Activated CD8-positive, alpha-beta T cell treated with anti-CD3 and anti-CD28 coated beads, Interleukin-2, amount 10 ng/mL, durations not matched to agents 7 days and 5 days (primary cell): ENCODE measurements at places on chromosomes 7 and 10.
A peak's percentile ranks its signal among the peaks of the same experiment; 100 is the strongest.

- H3K27me3 ChIP-seq: no peaks in the 10 kb centered on the region
- no peak overlapping the region for H3K27ac ChIP-seq
- no peaks in the 10 kb centered on the region for H3K4me1 ChIP-seq
- no peak overlapping the region for H3K4me3 ChIP-seq
These were observed 43.3 kb downstream of the DGKB start for GRCh38 chr7:14859267-14859666.

GRCh38 chr10:13375791-13376190 is 27.7 kb upstream of the SEPHS1 start:
- peaks cover 2% of the 10 kb centered on the region for H3K4me1 ChIP-seq
- H3K27me3 ChIP-seq: peaks cover 10% of the 10 kb centered on the region
- no peaks in the 10 kb centered on the region for H3K36me3 ChIP-seq
- no peak overlapping the region for H3K4me3 ChIP-seq

GRCh38 chr7:23852135-23852534 is 142.1 kb downstream of the STK31 start:
- no peak overlapping the region for H3K27ac ChIP-seq
- no peaks in the 10 kb centered on the region for H3K4me1 ChIP-seq
- peaks cover 12% of the 10 kb centered on the region for H3K27me3 ChIP-seq
- no peak overlapping the region for H3K4me3 ChIP-seq

DNA sequence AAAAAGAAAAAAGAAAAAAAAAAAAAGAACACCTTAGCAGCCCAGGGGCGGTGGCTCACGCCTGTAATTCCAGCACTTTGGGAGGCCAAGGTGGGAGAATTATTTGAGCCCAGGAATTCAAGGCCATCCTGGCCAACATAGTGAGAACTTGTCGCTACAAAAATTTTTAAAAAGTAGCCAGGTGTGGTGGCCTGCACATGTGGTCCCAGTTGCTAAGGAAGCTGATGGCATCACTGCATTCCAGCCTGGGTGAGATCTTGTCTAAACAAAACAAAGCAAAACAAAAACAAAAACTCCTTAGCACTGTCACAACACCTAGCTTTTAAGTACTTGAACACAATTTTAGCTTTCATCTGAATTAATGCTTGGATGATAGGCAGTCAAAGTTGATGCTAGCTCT is 86.3 kb upstream of the MKLN1 start:
- peaks cover 25% of the 10 kb centered on the region for H3K4me1 ChIP-seq
- DNase-seq: no peak
- H3K4me3 ChIP-seq: no peak overlapping the region
- no peak overlapping the region for H3K27ac ChIP-seq

- H3K4me3 ChIP-seq: no peak overlapping the region
- peaks cover 18% of the 10 kb centered on the region for H3K36me3 ChIP-seq
- peaks cover 16% of the 10 kb centered on the region for H3K4me1 ChIP-seq
These were observed 11.1 kb upstream of the LRRC27 start for GRCh38 chr10:132320654-132321469.

GRCh38 chr7:127080576-127080975 is 172.2 kb downstream of the GRM8 start:
- no peaks in the 10 kb centered on the region for H3K4me1 ChIP-seq
- no peaks in the 10 kb centered on the region for H3K36me3 ChIP-seq
- H3K27me3 ChIP-seq: no peaks in the 10 kb centered on the region
- no peak for DNase-seq

DNA sequence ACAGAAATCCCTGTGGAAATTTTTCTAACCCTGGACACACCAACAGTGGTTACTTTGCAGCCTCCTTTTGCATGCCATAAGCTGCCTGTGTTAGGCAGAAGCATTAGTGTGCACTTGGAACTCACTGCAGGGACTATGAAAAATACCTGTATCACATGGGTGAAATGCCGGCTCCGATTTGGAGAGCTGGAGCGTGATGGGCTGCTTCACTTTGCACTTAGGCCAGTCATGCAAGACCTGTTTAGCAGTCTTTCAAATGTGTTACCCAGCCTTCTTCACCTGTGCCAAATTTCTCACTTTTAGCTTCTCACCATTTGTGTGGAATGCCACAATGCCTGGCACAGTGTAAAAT is 11.3 kb downstream of the NCOA4 start:
- DNase-seq: no peak
- no peak overlapping the region for H3K4me3 ChIP-seq
- no peak overlapping the region for H3K27ac ChIP-seq
- peaks cover 55% of the 10 kb centered on the region for H3K4me1 ChIP-seq
- H3K27me3 ChIP-seq: no peaks in the 10 kb centered on the region

DNA sequence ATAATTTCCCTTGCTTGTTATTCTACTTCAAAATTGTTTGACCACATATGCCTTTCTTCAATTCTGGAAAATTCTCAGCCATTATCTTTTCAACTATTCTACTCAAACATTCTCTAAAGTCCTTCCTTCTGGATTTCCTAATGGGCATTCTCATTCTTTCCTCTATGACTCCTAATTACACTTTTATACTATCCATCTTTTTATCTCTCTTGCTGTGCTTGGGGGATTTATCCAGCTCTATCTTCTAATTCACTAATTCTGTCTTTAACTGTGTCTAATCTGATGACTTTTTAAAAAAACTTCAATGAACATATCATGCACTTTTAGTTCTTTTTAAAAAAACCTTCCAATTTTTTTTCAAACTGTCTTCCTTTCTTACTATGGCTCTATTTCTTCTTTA is 38.4 kb downstream of the C10orf143 start:
- H3K4me1 ChIP-seq: no peaks in the 10 kb centered on the region
- no peak overlapping the region for H3K27ac ChIP-seq
- H3K27me3 ChIP-seq: no peaks in the 10 kb centered on the region
- peaks cover 3% of the 10 kb centered on the region for H3K36me3 ChIP-seq
- no peak for DNase-seq
- no peak overlapping the region for H3K4me3 ChIP-seq

DNA sequence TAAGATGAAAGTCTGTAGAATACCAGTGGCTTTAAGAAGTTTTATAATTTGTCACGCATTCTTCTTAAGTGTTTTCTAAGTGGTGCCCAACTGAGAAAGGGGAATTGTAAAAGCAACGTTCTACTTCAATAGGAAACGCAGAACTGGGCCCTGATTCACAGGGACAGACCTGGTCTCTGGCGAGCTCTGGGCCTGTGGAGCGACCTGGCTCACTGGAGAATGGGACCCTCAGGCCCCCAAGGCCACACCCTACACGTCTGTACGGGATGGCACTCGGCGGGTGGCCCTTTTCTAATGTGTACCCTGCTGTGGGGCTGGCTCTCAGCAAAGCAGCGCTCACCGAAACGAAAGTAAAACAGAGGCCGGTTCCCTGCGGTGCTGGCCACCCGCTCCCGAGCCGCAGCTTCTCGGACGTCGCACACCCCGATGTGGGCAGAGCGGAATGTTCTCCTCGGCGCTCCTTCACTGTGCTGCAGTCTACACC is 205.0 kb downstream of the DIP2C start:
- H3K4me3 ChIP-seq: peak overlapping the region; percentile 71
- H3K27me3 ChIP-seq: no peaks in the 10 kb centered on the region
- DNase-seq: peak; percentile 37
- no peaks in the 10 kb centered on the region for H3K36me3 ChIP-seq
- peak overlapping the region; percentile 85 for H3K27ac ChIP-seq

DNA sequence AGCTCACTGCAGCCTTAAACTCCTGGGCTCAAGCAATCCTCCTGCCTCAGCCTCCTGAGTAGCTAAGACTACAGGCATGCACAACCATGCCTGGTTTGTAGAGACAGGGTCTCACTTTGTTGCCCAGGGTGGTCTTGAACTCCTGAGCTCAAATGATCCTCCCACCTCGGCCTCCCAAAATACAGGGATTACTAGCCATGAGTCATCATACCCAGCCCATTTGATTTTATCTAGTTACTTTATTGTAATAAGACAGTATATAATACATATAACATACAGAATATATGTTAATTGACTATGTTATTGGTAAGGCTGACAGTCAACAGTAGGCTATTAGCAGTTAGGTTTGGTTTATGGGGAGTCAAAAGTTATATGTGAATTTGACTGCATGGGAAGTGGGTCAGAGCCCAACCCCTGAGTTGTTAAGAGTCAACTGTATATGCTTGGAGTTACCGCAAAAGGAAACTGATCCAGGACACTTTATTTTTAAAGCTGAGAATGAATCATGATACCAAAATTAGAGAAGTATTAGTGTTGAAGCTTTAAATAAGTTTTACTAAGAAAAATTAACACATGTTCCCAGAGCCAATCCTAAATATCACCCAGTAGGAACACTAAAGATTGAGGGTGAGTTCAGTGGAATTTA is 20.7 kb upstream of the KMT2E start:
- DNase-seq: peak; percentile 3
- no peaks in the 10 kb centered on the region for H3K27me3 ChIP-seq
- no peak overlapping the region for H3K4me3 ChIP-seq
- H3K36me3 ChIP-seq: peaks cover 55% of the 10 kb centered on the region
- H3K27ac ChIP-seq: no peak overlapping the region

DNA sequence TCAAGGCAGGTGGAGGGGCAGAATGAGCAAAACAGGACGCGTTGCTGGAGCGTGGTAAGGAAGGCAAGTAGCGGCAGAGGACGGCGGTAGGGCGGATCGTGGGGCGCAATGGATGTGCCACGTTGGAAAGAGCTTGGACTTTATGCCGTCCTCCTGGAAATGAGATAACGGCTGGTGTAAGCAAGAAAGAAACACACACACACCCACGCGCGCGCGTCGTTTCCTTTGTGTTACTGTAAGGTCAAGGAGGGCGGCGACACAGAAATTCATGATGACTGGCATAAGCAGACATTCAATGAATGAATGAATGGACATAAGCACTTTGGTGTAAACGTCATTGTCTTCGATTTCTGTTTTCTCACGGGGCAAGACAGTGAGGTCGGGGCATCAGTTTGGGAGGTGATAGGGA is 683 bp upstream of the ENTPD7 start:
- H3K4me3 ChIP-seq: peak overlapping the region; percentile 81
- peaks cover under 1% of the 10 kb centered on the region for H3K36me3 ChIP-seq
- peaks cover 19% of the 10 kb centered on the region for H3K4me1 ChIP-seq
- H3K27me3 ChIP-seq: peaks cover 23% of the 10 kb centered on the region

DNA sequence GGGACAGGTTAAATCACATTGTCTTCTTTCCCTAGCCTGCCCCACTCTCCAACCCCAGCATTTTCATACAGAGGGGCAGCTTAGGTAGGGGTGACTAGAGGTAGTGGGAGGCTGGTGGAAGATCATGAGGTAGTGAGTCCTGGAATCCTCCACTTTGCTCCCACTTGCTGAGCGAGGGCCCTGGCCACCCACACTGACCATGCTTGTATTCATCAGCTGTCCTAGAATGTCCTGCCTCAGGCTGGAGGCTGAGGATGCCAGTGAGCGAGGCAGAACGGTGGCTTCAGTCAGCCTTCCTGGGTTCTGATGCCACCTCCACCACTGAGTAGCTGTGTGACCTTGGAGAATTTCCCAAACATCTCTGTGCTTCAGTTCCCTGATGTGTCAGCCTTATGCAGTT is 34.6 kb upstream of the PFKFB3 start:
- H3K27ac ChIP-seq: no peak overlapping the region
- peaks cover 63% of the 10 kb centered on the region for H3K4me1 ChIP-seq
- no peaks in the 10 kb centered on the region for H3K27me3 ChIP-seq
- DNase-seq: no peak
- H3K36me3 ChIP-seq: peaks cover 37% of the 10 kb centered on the region

DNA sequence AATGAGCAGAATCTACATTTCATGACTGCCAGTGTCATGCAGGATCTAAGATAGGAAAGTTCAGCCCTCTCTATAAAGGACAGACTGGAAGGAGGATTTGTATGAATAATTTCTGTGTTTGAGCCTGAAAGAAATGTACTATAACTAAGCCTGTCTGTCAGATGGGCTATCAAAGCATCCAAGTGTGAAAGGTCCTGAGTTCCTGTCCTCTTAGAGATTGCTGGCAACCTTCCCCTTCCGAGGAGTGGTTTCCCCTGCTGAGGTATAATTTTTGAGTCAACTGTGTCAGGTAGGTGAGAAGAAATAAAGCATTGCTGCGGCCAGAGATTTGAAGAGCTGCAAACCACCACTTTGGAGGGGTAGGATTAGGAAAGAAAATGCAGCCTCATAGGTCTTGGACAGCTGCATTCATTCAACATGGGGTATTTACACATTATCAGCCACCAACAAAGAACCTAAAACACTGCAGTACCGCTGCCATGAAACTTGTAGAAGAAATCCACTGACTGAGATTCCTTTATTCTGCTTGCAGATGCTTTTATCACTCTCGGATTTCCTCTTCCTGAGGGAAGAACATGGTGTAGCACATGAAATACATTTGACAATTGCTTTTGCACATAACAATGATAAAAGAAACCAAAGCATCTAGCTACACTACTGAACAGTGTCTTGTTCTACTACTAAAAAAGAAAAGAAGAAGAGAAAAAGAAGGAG is 189.1 kb downstream of the DGKI start:
- no peaks in the 10 kb centered on the region for H3K4me1 ChIP-seq
- peaks cover 7% of the 10 kb centered on the region for H3K27me3 ChIP-seq
- H3K4me3 ChIP-seq: no peak overlapping the region
- no peak for DNase-seq
- no peak overlapping the region for H3K27ac ChIP-seq

DNA sequence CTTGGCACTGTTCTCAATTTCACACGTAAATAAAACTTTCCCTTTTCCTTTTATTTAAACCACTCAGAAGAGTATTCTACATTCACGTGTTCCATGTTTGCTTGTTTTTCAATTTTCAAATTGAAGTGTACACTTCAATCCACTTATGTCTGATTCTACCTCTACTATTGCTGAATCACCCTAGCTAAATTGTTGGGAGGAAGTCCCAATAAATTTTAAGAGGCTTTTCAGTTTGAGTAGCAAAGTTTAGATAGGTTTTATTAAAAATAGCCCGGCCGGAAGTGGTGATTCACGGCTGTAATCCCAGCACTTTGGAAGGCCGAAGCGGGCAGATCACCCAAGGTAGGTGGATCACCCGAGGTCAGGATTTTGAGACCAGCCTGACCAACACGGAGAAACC is 1414.7 kb upstream of the CELF2 start:
- H3K36me3 ChIP-seq: no peaks in the 10 kb centered on the region
- no peak for DNase-seq
- H3K27ac ChIP-seq: no peak overlapping the region
- no peaks in the 10 kb centered on the region for H3K27me3 ChIP-seq
- H3K4me3 ChIP-seq: no peak overlapping the region

DNA sequence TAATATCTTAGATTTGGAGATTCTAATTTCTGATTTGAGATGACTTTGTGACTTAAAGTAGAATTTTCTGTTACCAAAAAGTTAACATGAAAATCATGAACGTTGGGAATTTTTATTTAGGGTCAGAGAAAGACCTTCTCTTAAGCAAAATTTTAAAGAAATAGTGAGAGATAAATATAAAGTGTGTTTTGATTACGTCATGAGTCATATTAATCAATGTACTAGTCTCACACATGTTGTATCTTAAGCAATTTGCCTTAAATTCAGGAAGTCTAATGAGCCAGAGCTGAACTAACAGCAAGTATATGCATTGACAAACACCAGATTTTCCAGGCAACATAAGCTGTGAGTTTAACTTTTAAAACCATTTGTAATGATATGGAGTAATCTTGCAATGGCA is 765.5 kb upstream of the SORCS1 start:
- H3K4me1 ChIP-seq: no peaks in the 10 kb centered on the region
- no peak overlapping the region for H3K27ac ChIP-seq
- H3K36me3 ChIP-seq: no peaks in the 10 kb centered on the region
- no peaks in the 10 kb centered on the region for H3K27me3 ChIP-seq
- DNase-seq: no peak
- H3K4me3 ChIP-seq: no peak overlapping the region

- H3K27ac ChIP-seq: no peak overlapping the region
- no peaks in the 10 kb centered on the region for H3K36me3 ChIP-seq
- peaks cover 23% of the 10 kb centered on the region for H3K4me1 ChIP-seq
These were observed 121.9 kb downstream of the GFRA1 start for GRCh38 chr10:116151076-116151475.
